ENCODE measurements at places on chromosomes 2 and 18. TPM values are rescaled to one million over a fixed set of nuclear protein-coding genes. Genes with fewer than 3 reads are reported as not detected.
A peak's percentile ranks its signal among the peaks of the same experiment; 100 is the strongest.

The OBSL1 gene
- 159 TPM for total RNA-seq

DNA sequence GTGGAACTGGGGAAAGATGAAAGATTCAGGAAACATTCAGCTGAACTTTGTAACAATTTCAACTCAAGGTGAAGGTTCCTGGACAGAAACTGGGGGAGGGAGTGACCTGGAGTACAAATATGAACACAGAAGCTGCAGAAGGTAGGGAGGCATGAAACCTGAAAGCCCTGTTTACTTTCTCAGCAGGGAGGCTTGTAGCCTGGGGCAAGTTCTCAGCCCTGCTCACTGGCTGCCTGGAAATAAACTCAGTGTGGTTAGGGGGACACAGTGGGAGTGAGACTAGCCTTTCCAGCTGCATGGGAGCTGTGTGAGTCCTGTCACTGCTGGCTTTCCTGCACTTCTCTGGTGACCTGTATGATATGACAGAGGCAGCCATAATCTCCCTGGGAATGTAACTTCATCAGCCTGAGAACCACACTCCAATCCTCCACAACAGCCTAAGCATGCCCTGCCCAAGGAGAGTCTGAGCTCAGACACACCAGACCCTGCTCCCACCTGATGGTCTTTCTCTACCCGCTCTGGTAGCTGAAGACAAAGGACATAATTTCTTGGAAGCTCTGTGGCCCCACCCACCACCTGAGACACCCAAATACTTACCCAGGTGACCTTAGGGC, 77.0 kb downstream of the ZSWIM2 start:
- DNase-seq: no peak

DNA sequence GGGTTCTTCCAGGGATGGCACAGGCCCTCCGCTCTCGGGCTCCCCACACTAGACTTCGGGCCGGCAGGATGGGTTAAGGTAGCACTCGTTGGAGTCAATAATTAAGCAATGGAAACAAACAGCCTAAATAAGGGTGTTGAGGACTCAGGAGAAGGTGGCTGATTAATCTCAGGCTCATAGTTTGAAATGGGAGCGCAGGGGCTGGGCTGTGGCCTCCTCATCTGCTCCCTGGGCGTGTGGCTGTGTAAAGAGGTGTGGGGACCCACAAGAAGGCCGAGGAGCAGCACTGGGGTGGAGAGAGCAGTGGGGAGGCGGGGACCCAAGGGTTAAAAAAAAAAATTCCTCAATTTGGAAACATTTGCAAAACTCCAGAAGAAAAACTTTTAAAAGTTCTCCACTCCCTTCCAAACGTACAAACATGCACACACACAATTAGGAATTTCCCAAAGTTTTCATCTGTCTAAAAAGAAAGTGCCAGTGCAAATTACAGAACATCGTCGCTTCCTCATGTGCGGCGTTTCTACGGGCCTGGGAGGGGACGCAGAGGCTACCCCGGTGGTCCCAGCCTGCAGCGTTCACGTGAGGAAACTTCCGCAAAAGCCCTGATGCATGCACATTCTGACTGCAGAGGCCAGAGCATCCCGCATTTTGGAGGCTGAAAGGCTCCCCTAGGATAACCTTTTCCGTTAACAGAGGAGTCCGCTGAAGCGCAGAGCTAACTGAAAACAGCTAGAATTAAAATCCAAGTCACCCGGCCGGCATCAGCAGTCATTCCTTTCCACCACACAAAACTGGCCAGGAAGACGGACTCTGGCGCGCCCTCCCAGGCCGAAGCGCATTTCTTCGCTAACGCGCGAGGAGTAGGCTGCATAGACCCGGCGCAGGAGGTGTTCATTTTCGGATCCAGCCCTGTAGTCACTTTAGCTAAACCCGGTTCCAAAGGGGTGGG, 1.0 kb upstream of the TUBB6 start:
- DNase-seq: peak; percentile 21

- no peak for DNase-seq
Measured at GRCh38 chr2:220847589-220847988, 724.5 kb downstream of the EPHA4 start.

GRCh38 chr2:181352158-181352557, 105.0 kb upstream of the ITGA4 start:
- DNase-seq: no peak

DNA sequence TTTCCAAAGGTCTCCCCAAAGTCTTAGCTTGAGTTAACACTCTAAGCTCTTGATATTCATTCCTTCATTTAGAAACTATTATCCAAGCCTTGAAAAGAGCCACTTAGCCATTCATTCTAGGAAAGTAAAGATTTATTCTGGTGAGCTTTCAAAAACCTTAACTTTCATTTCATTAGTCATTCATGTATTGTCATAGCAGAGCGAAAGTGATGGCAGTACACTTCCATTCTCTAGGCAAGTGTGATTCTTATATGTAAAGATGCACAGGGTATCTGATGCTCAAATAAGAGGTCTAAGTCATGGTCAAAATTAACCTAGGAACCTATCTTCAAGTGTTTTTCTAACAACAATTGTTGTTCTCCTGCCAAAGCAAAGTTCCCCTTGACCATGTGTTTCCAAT, 553.0 kb upstream of the FANCL start:
- no peak for DNase-seq

- peak; percentile 11 for DNase-seq
Measured at GRCh38 chr18:31042406-31043181, at the start of gene DSC3. Gene DSC3 (minus strand): TSS chr18:31042742. CDS start chr18:31042660, 82 bp downstream.

The HNMT gene
- total RNA-seq: 12.8 TPM

DNA sequence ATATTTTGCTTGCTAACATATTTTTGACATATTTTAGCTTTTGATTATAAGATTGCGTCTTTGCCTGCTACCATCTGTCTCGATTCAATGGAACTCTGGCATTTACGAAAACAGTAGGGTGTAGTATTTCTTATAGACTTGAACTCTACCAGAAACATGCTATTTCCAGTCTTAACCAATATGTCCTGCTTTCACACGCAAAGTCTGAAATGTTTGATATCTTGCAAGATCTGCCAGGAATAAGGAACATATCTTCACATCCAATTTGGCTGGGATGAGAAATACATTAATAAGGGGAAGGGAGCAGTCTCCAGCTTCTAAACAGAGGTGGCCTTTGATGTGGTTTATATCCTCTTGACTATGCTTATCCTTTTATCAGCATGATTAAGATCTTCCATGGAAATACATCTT, 299.4 kb downstream of the ZNF521 start:
- DNase-seq: no peak

GRCh38 chr2:1769703-1770422, 25.5 kb upstream of the PXDN start:
- DNase-seq: no peak

The ATIC gene
- total RNA-seq: 47.3 TPM

The GALNT14 gene
- not detected for total RNA-seq

DNA sequence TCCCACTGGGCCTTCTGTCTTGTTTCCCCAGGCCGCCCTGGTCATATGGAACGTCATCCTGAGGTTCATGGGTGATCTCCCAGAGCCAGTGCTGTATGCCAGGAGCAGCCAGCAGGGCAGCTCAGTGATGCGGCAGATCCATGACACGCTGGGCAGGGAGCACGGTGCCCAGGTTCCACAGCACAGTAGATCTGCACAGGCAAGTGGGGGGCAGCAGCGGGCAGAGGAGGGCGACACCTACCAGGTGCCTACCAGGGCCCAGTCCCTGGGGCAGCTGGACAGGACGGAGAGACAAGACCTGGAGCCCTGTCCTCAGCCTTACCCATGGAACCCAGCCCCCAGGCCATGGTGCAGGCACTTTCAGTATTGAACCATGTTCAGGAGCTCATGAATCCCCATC, 36.1 kb upstream of the GPR17 start:
- peak; percentile 28 for DNase-seq

DNA sequence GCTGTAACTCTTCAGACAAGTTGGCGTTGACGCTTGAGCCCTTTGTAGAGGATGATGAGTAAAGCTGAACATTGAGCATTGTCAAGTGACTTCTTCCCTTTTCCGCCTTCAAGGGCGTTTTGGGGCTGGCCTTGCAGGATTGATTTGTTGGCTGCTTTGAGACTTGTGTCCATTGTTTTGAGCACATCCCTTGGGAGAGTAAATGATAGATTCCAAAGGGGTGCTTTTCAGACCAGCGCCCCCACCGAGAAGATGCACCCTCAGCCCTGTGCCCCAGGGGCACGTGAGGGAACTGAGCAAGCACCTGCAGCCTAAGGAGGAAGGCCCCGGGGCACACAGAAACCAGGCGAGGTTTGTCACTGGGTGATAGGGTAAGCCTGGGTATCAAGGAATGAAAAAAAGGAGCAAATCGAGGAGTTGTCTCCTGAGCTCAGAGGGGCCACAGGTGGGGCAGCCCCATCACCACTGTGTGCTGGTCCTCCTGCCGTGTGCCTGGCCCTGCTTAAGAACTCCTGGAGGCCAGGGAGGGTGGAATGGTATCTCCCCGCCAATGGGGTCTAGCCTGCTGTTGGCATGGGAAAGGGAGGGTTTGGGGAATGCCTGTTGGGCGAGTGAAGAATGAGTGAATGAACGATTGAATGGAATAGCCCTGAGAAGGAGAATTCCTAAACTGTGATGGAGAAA, 64.0 kb downstream of the RAB31 start:
- DNase-seq: peak; percentile 76

DNA sequence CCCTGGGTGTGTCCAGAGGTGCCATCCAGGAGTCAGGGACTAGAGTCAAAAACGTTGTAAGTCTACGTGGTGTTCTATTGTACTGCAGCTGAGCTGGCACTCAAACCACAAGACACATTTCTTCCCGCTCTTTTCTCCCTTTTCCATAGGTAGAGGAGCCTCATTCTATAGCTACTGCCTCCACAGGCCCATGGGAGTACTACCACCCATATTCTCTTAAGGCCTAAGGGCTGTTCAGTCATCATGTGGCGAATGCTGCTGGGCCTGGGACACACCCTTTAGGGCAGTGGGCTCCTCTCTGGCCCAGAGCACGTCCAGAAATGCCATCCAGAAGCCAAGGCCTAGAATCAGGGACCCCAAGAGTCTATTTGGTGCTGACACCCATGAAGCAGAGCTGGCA, 1271.7 kb downstream of the CNTNAP5 start:
- no peak for DNase-seq

The SPIRE1 gene
- 74.0 TPM for total RNA-seq

The SNED1 gene
- total RNA-seq: 51.7 TPM

GRCh38 chr2:149877074-149877473, 289.5 kb upstream of the MMADHC start:
- no peak for DNase-seq

DNA sequence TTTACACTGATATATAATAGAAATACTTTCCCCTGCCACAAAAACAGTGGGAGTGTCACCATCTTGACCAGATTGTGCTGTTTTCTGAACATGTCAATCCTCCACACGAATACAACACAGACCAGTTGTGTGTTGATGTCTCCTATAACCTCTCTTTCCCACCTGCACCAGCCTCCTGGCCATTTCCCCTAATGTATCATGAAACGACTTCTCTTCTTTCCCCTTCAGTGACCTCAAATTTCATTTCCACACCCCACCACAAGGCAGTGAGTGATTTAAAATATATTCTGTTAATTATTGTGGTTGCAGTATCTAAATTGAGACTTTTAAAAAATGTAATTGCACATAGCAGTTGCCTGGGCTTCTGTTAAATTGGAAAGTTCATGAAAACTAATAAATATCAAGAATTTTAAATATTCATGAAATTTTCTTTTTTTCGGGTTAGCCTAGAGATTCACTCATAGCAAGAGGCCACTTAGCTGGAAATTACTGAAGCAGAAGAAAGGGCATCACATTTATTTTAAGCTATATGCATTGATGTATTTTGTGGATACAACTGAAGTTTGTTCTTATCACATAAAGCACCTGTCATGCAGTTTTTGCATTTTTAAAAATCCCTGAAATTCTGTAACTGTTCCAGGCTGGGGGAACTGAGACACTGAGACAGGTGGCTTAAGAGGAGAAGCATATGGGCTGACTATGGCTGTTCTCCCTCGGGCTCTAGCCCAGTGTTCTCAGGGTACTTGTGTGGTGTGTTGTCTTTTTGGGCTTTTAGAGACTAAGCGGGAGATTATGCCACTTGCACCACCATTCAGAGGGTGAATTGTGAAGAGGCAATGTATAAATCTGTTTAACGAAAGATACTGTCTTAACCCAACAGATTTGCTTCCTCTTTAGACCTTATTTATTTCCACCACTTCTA, 15.9 kb downstream of the FAM171B start:
- no peak for DNase-seq

The LRP1B gene
- 2.3 TPM for total RNA-seq
